Activated CD8-positive, alpha-beta T cell treated with anti-CD3 and anti-CD28 coated beads for 36 hours (primary cell): ENCODE measurements at places on chromosomes 13 and 19. TPM values are rescaled to one million over a fixed set of nuclear protein-coding genes. Genes with fewer than 3 reads are reported as not detected.
A peak's percentile ranks its signal among the peaks of the same experiment; 100 is the strongest.

TTC9B gene
- not detected for total RNA-seq

DNA sequence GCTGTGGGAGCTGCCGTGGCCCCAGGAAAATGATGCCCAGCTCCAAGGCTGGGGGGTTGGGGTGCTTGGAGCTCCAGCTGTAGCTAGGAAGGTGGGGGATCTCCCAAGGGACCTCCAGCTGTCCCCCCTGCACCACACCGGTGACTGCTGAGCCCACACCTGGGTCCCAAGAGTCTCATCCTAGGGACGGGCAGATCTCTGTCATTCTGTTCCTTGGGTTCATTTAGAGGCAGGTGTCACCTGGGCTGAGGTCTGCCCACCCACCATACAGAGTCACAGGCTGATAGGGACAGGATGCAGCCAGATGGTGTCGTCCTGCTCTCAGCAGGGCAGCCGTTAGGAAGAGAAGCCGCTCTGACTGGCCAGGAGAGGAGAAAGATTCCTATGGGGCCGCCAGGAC lies 5.3 kb downstream of the F2RL3 start:
- H3K27ac ChIP-seq, result no peak overlapping the region
- no peak for DNase-seq
- H3K4me1 ChIP-seq, result peaks cover 6% of the 10 kb centered on the region
- peaks cover 60% of the 10 kb centered on the region for H3K27me3 ChIP-seq
- H3K4me3 ChIP-seq, result no peak overlapping the region

GRCh38 chr19:55085923-55086715 lies 10.4 kb downstream of the EPS8L1 start:
- DNase-seq, result no peak
- H3K27me3 ChIP-seq, result peaks cover 55% of the 10 kb centered on the region
- H3K4me3 ChIP-seq, result no peak overlapping the region
- no peak overlapping the region for H3K27ac ChIP-seq
- H3K4me1 ChIP-seq, result peaks cover 22% of the 10 kb centered on the region

CGB1 gene
- total RNA-seq, result not detected

NLRP11 gene
- not detected for total RNA-seq

MZT1 gene
- 31.1 TPM for total RNA-seq

DNA sequence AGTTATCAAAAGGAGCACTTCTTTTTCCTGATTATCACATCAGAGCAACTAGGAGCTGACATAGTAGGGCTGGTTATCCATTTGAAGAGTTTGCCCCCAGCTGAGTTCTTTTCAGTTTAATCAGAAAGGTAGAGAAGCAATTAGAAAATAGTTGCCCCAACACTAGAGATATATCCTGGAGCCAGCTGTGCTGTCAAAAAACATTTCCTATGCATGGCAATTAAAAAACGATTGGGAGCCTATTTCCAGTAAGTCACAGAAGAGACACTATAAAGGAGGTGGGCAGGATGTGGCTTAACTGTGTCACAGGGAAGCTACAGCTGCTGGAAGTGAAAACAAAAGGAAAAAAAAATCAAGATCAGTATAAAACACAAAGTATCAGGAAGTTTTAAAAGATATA lies 155.7 kb upstream of the SLITRK1 start:
- H3K4me3 ChIP-seq, result no peak overlapping the region
- H3K36me3 ChIP-seq, result no peaks in the 10 kb centered on the region
- H3K27ac ChIP-seq, result no peak overlapping the region

- no peaks in the 10 kb centered on the region for H3K27me3 ChIP-seq
- H3K27ac ChIP-seq, result no peak overlapping the region
- H3K36me3 ChIP-seq, result no peaks in the 10 kb centered on the region
Observed at GRCh38 chr13:28392896-28393505, 101.9 kb downstream of the FLT1 start.

DNA sequence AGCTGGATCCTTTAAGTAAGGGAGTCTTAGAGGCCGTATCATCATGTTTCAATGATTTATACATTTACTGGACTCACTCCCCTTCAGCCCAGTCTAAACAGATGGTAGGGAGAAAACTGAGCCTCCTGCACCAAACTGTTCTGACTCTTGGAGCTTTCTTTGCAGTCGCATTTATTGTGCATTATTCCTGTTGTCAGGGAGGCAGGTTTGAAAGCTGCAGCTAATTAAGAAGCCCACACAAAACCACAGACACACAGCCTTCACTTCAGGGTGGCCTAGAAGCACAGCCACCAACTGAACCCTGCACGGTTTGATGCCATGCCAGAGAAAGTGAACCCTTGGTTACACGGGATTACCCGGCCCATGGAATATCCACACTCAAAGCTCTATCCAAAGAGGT lies 911.0 kb downstream of the UQCRFS1 start:
- H3K4me1 ChIP-seq, result no peaks in the 10 kb centered on the region
- peaks cover 2% of the 10 kb centered on the region for H3K27me3 ChIP-seq
- H3K4me3 ChIP-seq, result no peak overlapping the region
- DNase-seq, result no peak

- H3K27ac ChIP-seq, result no peak overlapping the region
- no peaks in the 10 kb centered on the region for H3K4me1 ChIP-seq
- H3K36me3 ChIP-seq, result no peaks in the 10 kb centered on the region
- no peak overlapping the region for H3K4me3 ChIP-seq
- DNase-seq, result no peak
Observed at GRCh38 chr13:113042456-113042855, 63.1 kb upstream of the F7 start.

GRCh38 chr13:67147342-67148133 lies 82.6 kb downstream of the PCDH9 start:
- H3K36me3 ChIP-seq, result no peaks in the 10 kb centered on the region
- H3K27me3 ChIP-seq, result no peaks in the 10 kb centered on the region
- H3K4me3 ChIP-seq, result no peak overlapping the region
- DNase-seq, result no peak

FFAR3 gene
- total RNA-seq, result 1.2 TPM

GRCh38 chr19:9674663-9675357 lies at the start of gene ZNF562:
ZNF562 (minus strand) TSS chr19:9675100; CDS start chr19:9660744, 14,356 bp downstream.
- peak within 1 kb of the TSS; percentile 98 for H3K4me3 ChIP-seq
- peak; percentile 91 for DNase-seq
- H3K4me1 ChIP-seq, result peaks cover 31% of the 10 kb centered on the region
- no peaks in the 10 kb centered on the region for H3K27me3 ChIP-seq
- H3K36me3 ChIP-seq, result peaks cover 51% of the 10 kb centered on the region
- H3K27ac ChIP-seq, result peak within 1 kb of the TSS; percentile 100

C3 gene
- 1.1 TPM for total RNA-seq

DNA sequence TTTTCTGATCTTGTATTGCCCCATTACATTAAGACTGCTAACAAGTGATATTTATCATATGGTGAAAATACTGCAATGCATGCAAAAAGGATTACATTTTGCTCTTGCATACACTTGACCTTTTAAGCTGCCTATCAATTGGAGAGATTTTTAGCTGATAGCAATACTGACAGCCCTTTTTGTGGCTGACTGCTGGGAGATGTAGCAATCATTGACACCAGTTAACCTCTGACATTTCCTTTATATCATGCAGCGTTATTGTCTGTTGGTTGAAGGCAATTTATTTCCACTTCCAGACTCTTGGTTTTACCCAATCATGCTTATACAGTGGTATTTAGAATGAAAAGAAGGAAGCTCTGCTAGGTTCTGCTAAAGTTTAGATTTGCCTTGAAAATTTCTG lies 364.0 kb downstream of the LMO7 start:
- H3K4me3 ChIP-seq, result no peak overlapping the region
- H3K4me1 ChIP-seq, result no peaks in the 10 kb centered on the region
- no peak overlapping the region for H3K27ac ChIP-seq
- H3K27me3 ChIP-seq, result peaks cover 4% of the 10 kb centered on the region
- H3K36me3 ChIP-seq, result no peaks in the 10 kb centered on the region

- peak overlapping the region; percentile 76 for H3K27ac ChIP-seq
- no peaks in the 10 kb centered on the region for H3K27me3 ChIP-seq
- H3K4me3 ChIP-seq, result no peak overlapping the region
- DNase-seq, result no peak
- peaks cover 56% of the 10 kb centered on the region for H3K4me1 ChIP-seq
Observed at GRCh38 chr19:7355151-7355820, 6.5 kb downstream of the ARHGEF18 start.

- H3K27ac ChIP-seq, result no peak overlapping the region
- H3K27me3 ChIP-seq, result no peaks in the 10 kb centered on the region
- DNase-seq, result no peak
- no peak overlapping the region for H3K4me3 ChIP-seq
- no peaks in the 10 kb centered on the region for H3K36me3 ChIP-seq
Observed at GRCh38 chr13:112716461-112716820, 26.6 kb downstream of the ATP11A start.
